ENCODE measurements at places on chromosomes 7 and 10.

DNA sequence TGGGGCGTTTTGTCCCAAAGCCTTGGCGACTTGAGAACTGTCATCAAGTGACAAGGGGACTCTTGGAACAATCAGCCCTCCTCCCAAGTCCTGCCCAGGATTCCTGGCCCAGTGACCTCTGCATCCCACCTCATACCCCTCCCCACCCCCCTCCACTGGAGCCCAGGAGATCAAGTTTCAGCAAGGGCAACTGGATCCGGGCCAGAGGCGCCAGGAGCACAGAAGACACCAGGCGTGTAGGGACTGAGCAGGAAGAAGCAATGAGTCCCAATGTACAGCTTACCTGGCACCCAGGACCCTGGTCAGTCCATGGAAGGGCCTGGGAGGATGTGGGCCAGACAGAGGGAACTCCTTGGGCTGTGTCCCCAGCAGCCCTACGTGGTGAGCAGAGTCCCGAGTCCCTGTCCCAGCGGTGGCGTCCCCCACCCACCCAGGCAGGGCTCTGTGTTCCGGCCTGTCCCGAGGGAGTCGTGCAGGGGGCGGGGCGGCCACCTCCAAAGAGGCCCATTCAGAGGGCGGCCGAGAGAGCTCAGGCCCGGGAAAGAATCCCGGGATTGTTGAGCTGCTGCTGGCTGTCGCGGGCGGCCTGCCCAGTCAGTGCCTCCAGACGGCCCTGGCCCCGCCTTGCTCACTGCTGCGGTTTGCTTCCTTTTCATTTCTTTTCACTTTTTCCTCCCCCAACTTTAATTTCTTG lies 254.1 kb downstream of the TNS3 start:
- no peak for DNase-seq

GRCh38 chr7:38367301-38367890 lies 94.0 kb upstream of the TARP start:
- no peak for DNase-seq

GRCh38 chr10:77512219-77512578 lies 125.4 kb downstream of the KCNMA1 start:
- DNase-seq = no peak

GRCh38 chr7:137110091-137110509 lies 233.4 kb downstream of the PTN start:
- no peak for DNase-seq
